ENCODE measurements at places on chromosomes 1 and 21.
A peak's percentile ranks its signal among the peaks of the same experiment; 100 is the strongest.

DNA sequence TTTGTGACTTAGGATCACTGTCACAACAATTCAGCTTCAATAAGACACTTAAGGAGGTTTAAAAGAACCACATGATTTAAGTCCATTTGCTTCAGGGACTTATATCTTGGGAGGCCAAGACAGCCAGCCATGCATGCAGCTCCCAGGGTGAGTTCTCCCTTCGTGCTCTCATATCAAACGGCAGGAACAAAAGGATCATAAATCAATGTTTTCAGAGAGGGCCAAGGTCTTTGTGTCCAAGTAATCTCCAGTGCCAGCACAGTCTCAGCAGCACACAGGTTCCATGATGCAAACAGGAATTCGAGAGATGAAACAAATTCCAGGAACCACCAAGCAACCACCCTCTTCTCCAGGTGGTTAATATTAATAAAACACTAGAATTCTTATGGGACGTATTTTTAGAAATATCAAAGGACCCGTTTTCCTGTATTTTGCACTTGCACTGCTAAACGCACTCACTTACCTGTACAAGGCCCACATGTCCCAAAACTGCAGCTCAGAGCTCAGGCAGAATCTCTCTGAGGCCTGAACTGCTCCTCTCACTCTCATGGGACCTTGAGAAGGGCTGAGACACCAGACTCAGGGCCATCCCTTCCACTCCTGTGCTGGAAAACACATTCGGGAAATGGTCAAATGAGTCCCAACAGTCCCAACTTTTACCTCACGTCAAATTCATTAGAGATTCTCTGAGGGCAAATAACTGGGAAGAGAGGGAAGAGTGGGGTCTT is 100.0 kb upstream of the RAB4A start:
- no peak for DNase-seq

DNA sequence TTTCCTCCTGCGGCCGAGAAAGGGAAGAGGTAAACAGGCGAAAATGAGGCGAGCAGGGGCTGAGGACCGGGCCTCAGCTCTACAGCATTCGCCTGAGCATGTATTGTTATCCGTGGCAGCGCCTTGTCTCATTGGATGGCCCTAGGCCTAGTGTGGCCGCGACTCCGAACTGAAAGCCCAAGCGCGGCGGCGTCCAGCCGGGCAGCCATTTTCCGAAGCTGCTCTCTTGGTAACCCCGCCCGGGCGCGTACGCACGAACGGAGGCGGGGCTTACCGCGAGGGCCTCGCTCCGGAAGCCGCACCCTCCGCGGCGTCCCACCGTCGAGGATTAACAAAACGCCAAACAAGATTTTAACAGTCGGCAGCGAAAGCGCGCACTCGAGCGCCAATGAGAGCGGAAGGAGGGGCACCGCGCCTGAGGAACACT is 797 bp upstream of the USP1 start:
- peak; percentile 94 for DNase-seq

GRCh38 chr1:21629971-21630370 is 39.2 kb downstream of the RAP1GAP start:
- no peak for DNase-seq

GRCh38 chr21:41920476-41920875 is 33.3 kb downstream of the C2CD2 start:
- DNase-seq = no peak

DNA sequence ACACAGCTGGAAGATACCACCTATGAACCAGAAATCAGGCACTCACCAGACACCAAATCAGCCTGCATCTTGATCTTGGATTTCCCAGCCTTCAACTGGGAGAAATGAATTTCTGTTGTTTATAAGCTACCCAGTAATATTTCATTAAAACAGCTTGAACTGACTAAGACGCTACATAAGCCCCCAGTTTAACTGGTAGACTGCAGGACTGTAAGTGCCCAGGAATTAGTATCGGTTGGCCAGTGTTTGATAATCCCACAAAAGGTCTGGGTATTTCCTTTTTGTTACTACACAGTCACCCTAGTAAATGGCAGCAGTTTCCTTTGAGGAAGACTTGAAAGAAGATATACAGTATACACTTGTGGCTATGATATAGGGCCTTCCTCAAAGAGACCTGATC is 7.3 kb upstream of the SLC35D1 start:
- DNase-seq = no peak

DNA sequence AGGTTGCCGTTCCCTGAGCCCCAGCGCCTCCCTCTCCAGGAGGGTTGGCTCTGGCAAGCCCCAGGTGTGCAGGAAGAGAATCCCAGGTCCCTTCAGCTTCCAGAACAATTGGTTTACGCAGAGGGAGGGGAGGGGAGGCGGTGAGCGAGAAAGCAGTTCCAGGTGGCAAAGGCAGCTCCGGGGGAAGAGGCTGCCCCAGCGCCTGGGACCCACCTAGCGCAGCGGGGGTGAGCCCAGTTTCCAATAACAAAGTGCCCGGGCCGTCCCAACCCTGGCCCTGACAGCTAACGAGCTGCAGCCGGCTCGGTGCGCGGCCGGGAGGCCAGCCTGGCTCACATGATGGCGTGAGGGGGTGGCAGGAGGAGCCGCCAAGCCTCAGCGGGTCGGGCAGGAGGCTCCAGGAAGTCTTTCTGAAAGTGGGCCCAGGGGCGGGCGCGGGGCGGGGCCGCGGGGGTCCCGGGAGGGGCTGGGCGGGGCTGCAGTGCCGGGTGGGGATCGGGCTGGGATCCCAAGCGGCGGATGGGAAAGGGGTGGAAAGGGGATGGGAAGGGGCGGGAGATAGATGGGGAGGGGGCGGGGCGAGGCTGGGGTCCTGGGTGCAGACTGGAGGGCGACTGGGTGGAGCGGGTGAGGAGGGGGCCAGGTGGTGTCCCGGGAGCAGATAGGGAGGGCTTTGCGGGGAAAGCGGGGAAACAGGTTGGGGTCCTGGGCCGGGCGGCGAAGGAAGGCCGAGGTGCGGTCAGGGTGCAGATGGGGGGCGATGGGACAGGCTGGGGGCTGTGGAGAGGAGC is 22.8 kb downstream of the DHRS3 start:
- DNase-seq = no peak

DNA sequence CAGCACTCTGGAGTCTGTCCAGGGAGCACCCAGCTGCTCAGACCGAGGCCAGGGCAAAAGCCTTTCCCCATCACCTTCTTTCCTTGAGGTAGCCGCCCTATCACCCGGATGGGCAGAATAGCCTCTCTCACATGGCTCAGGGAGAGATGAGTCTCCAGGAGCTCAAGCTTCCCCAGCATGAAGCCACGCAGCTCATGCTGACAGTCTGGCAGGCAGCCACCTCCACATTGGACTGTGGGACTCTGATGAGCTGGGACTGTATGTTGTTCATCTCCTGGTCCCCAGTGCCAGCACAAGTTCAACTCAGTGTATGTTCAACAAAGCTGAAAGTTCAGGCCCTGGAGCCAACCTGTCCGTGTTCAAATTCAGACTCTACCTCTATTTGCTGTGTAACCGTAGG is 75.2 kb upstream of the ZC3H12A start:
- DNase-seq = no peak

- no peak for DNase-seq
Measured at GRCh38 chr21:45308194-45309068, 20.7 kb upstream of the POFUT2 start.

DNA sequence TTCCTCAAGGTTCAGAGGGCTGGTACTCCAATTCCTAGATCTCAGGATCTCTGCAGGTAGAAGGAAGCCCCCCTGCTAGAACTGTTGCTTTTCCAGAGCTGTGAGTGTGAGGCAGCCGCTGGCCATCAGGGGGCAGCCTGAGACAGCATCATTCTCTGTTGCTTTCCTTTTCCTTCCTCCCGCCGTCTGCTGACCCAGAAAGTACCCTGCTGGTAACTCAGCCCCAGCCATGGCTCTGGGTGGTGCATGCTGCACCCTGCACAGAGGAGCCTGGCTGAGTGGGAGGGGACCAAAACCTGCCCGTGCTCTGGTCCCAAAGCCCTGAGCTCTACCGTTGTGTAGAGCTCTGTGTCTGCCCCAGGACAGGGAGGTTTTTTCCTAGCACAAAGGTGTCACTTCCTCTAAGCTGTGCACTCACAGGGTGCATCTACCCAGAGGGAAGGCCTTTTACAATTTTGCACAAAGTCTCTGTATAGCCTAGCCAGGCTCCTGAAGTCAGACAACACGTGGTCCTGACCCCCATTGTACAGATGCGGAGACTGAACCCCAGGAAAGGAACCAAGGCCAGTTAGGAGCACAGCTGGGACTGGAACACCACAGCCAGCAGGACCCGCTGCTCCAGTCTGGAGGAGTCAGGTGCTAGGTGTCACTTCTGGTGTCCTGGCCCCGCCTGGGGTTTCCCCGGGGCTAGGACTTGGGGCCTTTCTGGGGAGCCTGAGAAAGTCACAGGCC is 5.6 kb upstream of the FAM131C start:
- DNase-seq = peak; percentile 43

DNA sequence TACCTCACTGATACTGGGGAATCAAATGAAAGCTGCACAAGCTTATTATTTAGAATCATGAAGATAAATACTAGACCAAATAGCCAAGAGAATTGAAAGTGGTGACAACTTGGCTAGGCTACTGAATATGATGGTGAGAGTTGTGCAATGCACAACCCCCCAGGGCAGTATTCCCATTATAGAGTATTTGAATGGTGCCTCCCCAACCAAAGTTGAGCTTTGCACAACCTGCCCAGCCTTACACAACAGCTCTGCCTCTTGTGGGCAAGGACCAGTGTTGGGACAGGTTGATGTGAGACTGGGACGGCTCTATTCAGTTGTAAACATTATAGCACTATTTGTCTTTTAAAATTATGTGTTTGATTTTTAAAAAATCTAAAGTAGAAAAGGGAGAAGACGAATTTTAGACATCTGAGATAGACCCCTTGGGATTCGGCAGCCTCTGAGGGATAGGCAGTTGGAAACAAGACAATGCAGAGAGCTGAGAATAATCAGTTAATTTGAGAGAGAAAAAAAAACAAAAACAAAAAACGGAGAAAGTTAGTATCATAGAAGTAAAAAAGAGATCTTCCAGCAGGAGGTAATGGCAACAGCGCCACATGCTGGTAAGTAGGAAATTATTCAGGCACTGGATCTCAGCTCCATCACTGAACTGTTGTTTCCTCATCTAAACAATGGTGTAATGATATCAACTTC is 91.0 kb upstream of the KCNA3 start:
- DNase-seq = no peak

- no peak for DNase-seq
Measured at GRCh38 chr1:151990058-151990855, 3.4 kb downstream of the S100A10 start.

GRCh38 chr1:41158147-41158875 is 83.8 kb downstream of the SCMH1 start:
- DNase-seq = no peak

- no peak for DNase-seq
Measured at GRCh38 chr1:52579415-52579814, 22.8 kb upstream of the GPX7 start.

DNA sequence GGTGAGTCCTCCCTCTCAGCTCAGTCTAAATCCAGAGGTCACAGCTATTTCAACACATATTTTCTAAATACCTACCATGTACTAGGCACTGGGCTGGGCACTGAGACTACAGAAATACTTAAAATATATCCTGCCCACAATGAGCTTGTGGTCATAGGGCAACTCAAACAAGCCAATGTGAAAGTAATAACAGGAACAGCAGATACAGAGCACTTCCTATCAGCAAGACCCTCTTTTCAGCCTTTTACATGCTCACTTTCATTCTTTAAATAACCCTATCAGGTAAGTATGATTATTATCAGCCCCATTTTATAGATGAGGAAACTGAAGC is 71.9 kb downstream of the CD34 start:
- DNase-seq = no peak

GRCh38 chr1:170397061-170397460 is 134.9 kb upstream of the GORAB start:
- no peak for DNase-seq

- DNase-seq = no peak
Measured at GRCh38 chr1:204480515-204480914, 14.1 kb downstream of the PIK3C2B start.

DNA sequence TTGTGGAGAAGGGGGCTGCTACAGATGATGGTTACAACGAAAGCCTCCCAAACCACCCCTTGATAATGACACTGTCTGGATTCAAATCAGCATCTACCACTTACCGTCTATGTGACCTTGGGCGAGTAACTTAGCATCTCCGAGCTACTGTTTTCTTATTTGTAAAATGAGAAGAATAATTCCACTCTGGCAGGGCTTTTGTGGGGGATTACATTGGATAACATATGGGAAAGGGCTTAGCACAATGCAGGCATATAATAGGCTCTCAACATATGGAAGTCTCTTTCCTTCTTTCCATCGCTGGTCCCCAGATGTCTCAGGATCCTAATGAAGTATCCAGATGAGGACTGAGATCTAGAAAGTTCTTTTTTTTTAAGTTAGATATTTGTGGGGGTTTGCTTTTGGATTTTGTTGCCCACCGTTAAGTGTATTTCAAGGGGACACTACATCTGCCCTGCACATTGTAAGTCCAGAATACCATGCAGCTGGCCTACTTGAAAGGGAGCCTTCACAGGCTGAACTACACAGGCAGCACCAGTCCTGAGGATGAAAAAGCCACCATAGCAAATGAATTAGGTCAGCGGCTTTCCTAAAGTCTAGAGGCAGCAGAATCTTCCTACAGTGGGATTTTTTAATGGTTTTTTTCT is 172.2 kb upstream of the IRF2BP2 start:
- DNase-seq = no peak

- DNase-seq = no peak
Measured at GRCh38 chr1:95532335-95532734, 298.3 kb downstream of the RWDD3 start.

DNA sequence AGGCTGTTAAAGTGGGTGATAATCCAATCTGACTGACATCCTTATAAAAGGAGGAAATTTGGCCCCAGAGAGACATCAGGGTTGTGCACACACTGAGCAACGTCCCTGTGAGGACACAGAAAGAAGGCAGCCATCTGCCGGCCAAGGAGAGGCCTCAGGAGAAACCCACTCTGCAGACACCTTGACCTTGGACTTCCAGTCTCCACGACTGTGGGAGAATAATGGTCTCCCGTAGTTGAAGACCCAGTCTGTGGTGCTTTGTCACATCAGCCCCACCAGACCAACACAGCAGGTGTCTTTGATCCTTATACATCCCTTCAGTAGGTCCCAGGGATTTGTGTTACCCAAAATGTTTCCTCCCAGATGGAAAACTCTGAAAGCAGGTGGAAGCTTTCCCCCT is 4.2 kb upstream of the DNAJC28 start:
- no peak for DNase-seq

DNA sequence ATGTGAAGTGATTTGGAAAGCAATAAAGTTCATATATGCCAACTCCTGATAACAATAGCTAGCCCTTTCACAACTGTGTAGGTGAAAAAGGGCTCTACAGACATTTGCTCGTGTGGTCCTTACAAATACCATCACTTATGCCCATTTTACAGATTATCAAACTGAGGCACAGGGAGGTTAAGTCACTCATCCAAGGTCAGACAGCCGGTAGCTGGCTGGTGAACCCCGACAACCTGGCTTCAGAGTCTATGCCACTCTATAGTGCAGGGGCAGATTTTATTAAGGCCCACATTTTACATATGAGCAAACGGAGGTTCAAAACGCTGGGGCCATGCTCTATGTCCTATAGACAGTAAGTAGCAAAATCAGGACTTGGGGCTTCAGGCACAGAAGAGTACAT is 280.5 kb downstream of the RRAGC start:
- no peak for DNase-seq

All from stimulated activated CD8-positive, alpha-beta memory T cell treated with anti-CD3 and anti-CD28 coated beads, Interleukin-15, amount 100 ng/mL, for 4 hours (primary cell).